ENCODE measurements at places on chromosomes 7 and 10. TPM values are rescaled to one million over a fixed set of nuclear protein-coding genes. Genes with fewer than 3 reads are reported as not detected.
A peak's percentile ranks its signal among the peaks of the same experiment; 100 is the strongest.

GRM8 gene
- total RNA-seq: 1.6 TPM

DNA sequence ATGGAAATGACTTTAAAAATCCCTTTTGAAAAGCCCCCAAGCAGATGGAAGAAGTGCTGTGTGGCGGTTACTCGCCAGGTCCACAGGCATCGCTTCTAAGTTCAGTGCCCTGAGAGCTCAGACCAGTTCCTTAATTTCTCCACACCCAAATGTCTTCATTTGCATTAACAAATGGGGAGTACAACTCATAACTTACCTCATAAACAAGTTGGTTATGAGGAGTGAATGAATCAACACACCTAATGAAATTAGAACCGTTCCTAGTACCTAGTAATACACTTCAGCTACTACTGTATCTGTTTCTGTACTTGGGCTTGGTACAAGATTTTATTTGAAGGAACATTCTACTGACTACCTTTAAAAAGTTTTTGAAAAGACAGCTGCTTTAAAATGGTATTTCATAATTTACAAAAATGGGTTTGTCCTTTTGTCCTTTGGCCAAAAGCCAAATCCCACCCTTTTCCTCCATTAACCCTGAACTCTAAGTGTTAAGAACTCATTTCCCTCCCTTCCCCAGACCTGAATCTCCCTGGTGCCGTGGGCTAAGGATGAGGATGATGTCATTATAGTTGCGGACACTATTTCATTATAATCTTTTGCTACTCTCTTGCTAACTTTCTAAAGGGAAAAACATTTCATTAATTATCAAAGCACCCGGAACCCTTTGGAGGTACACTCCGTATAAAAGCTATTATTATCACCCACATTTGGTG lies 221.5 kb upstream of the CELF2 start:
- peaks cover 33% of the 10 kb centered on the region for H3K4me1 ChIP-seq
- no peak for DNase-seq
- no peak overlapping the region for H3K4me3 ChIP-seq

DNA sequence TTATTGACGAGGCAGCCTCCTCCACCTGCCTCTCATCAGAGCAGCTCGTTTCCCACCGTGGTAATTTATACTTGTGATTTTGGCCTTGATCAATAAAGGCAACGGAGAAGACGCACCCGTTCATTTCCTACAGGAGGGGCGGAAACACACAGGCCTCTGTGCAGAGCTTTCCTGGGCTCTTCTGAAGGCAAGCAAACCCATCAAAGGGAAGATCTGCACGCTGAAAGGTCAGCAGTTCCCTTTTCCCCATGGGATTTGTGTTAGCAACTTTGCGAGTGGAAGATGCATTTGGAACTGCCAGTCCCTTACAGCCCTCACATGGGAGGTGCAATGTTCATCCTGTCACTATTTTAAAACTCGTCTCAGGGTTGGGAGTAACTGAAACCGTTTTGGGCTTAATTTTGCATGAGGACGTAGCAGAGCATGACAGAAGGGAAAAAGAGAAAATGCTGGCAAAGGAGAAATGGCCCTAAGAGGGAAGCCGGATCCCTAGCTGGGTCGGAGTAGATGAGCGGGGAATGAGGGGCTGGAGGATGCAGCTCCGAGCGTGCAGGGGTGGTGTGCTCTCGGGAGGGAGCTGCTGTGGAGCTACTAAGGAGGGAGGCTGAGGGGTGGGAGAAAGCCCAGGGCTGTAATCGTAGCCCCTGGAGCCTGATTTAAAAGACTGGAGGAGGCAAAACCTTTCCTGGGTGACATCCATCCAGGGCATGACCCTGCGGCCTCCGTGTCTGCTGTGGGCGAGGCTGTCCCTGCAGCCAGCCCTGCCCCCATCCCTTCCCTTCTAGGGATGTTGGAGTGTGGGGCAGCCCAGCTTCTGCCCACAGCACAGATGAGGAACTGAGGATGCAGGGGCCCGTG lies 111.1 kb upstream of the FAM20C start:
- no peaks in the 10 kb centered on the region for H3K27me3 ChIP-seq
- H3K36me3 ChIP-seq: no peaks in the 10 kb centered on the region
- no peak for DNase-seq
- H3K27ac ChIP-seq: no peak overlapping the region
- peaks cover 15% of the 10 kb centered on the region for H3K4me1 ChIP-seq
- no peak overlapping the region for H3K4me3 ChIP-seq

STEAP1 gene
- total RNA-seq: 1.5 TPM

DNA sequence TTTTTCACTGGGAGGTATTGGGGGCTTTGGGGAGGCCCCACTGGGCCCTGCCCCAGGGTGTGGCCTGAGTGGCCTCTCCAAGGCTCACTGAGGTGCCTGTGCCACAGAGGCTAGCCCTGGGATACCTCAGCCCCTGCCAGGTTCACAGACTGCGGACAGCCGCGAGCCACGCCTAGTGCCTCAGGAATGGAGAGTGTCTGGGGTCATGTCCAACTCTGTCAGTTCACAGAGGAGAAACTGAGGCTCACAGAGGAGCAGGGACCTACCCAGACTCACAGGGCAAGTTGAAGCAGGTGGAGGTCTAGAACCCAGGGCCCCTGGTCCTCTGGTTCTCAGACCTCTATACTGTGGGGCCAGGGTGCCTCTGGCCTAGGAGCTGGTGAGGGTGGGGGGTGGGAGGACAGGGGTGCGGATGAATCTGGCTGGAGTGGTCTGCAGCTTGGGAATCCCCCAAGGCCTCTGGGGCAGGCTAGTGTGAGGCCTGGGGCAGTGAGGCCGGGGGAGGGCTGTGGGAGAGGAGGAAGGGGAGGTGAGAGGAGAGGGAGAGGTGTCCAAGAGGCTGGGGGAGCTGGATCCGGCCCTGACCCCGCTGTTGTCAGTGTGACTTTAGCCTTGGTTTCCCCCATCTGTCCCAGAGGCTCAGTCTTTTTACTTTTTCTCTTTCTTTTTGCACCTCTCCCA lies 20.0 kb downstream of the NEURL1 start:
- no peaks in the 10 kb centered on the region for H3K4me1 ChIP-seq
- no peak for DNase-seq
- no peaks in the 10 kb centered on the region for H3K27me3 ChIP-seq
- H3K27ac ChIP-seq: no peak overlapping the region
- no peaks in the 10 kb centered on the region for H3K36me3 ChIP-seq
- H3K4me3 ChIP-seq: no peak overlapping the region

PRKRIP1 gene
- total RNA-seq: 29.1 TPM

DNA sequence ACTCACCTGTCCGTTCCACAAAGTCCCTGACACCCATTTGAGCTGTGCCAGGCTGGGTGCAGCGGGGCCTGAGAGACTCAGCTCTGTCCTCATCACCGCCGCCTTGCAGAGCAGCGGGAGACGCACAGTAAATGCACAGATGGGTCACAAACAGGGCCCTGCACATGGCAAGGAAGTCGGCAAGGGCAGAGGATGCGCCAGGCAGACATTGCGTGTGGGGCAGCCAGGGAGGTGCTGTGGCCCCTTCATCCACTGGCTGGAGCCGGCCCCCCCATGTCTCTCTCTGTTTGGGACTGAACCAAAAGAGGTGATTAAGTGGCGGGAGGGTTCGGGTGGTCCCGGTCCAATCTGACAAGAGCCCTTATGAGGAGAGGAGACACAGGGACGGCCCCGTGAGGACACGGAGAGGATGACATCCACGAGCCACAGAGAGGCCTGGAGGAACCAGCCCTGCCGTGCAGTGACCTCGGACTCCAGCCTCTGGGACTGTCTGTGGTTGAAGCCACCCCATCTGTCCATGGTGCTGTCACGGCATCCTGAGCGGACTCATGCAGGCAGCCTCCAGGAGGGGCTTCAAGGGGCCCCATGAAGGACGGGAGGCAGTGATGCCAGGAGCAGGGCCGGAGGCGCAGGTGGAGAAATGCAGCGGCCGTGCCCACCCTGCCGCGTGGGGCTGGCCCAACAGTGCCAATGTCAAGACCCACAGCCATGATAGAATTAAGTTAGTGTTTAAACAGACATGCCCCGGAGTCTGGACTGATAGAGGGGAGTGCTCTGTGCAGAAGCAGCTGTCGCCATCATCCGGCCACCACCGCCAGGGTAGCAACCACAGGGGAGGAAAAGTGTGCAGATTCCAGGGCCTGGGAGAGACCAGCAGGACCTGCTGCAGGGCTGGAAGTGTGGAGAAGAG lies 28.4 kb upstream of the FOXL3 start:
- no peak for DNase-seq
- H3K36me3 ChIP-seq: no peaks in the 10 kb centered on the region
- H3K27ac ChIP-seq: no peak overlapping the region
- H3K27me3 ChIP-seq: no peaks in the 10 kb centered on the region

GRCh38 chr7:140347218-140347617 lies 51.1 kb downstream of the SLC37A3 start:
- peaks cover 8% of the 10 kb centered on the region for H3K36me3 ChIP-seq
- peaks cover 22% of the 10 kb centered on the region for H3K4me1 ChIP-seq
- no peaks in the 10 kb centered on the region for H3K27me3 ChIP-seq
- no peak overlapping the region for H3K27ac ChIP-seq
- DNase-seq: no peak

DNA sequence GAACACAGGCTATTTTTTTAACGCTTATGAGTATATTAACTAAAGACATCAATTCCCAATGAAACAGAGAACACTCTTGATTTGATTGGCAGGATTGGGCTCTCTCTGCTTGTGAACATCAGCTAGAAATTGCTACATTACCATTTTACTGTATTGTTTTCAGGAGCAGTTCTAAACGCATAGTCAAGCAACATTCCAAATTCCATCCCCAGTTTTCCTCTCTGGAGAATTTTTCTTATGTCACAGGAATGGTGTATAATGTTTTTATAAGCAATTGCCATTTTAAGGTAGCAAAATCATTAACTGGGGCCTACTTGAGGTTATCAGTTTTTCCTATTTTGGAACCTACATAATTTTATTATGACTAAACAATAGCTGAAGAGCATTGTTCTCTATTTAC lies 276.9 kb upstream of the LRRN3 start:
- H3K4me1 ChIP-seq: no peaks in the 10 kb centered on the region
- H3K4me3 ChIP-seq: no peak overlapping the region

WNT8B gene
- total RNA-seq: 9.0 TPM

DNA sequence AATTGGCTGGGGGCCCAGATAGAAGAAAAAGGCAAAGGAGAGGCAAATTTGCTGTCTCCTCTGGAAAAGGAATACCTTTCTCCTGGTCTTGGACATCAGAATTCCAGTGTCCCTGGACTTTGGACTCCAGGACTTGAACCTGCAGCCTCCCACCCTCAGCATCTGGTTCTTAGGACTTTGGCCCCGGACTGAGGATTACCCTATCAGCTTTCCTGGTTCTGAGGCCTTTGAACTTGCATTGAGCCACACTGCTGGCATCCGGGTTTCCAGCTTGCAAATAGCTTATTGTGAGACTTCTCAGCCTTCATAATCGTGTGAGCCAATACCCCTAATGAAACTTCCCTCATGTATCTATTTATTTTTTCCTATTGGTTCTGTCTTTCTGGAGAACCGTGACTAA lies 68.3 kb downstream of the DNAH11 start:
- DNase-seq: no peak
- no peaks in the 10 kb centered on the region for H3K4me1 ChIP-seq
- no peak overlapping the region for H3K27ac ChIP-seq
- no peaks in the 10 kb centered on the region for H3K36me3 ChIP-seq
- H3K27me3 ChIP-seq: no peaks in the 10 kb centered on the region
- no peak overlapping the region for H3K4me3 ChIP-seq

PRLHR gene
- total RNA-seq: not detected

- H3K4me1 ChIP-seq: peaks cover 23% of the 10 kb centered on the region
- peak overlapping the region; percentile 77 for H3K27ac ChIP-seq
- no peaks in the 10 kb centered on the region for H3K36me3 ChIP-seq
- peak; percentile 72 for DNase-seq
Measured at GRCh38 chr7:43647339-43647672, 64.4 kb downstream of the STK17A start.

DNA sequence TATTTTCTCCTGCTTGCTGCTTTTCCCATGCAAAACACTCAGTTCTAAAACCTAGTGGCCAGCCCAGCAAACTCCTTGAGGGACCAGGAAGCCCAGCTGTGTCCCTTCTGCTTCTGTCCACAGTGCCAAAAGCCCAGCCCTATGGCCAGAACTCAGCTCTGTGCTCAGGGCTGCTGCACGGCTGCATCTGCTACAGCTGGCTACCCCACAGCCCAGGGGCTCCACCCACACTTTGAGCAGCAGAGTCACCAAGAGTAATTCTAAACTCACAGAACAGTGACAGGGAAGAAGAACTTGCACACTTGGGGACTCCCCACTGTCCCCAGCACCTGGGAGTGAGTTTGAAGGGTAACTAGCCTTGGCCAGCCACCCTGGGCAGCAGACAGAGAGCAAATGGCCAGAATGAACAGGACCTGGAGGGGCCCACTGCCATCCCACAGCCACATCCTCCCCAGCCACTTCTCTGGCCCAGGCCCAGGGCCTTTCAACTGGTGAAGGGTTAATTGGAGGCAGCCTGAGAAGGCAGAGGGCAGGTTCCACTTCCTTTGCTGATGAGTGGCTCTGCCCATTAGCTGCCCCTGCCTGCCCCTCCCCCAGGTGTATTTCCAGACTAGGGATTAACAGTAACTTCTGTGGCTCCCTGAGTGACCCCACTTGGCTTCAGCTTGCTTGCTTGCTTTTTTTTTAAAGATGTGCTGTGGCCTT lies 28.1 kb upstream of the TRIM8 start:
- H3K4me1 ChIP-seq: peaks cover 6% of the 10 kb centered on the region
- H3K36me3 ChIP-seq: no peaks in the 10 kb centered on the region
- DNase-seq: no peak
- H3K4me3 ChIP-seq: no peak overlapping the region
- H3K27me3 ChIP-seq: no peaks in the 10 kb centered on the region
- H3K27ac ChIP-seq: no peak overlapping the region

TMEM236 gene
- total RNA-seq: 0.06 TPM

GRCh38 chr7:24572393-24572996 lies 757 bp upstream of the PALS2 start:
- H3K4me1 ChIP-seq: peaks cover 29% of the 10 kb centered on the region
- peak overlapping the region; percentile 85 for H3K4me3 ChIP-seq
- DNase-seq: no peak

DPP6 gene
- 0.90 TPM for total RNA-seq

ZNF117 gene
- total RNA-seq: 35.8 TPM

Data from neural progenitor cell (in vitro differentiated cells).